Urothelium cell line (cell line): ENCODE measurements at places on chromosomes 2 and 18.

- DNase-seq: no peak
Observed at GRCh38 chr2:227608561-227609338, 5.9 kb downstream of the SCYGR3 start.

DNA sequence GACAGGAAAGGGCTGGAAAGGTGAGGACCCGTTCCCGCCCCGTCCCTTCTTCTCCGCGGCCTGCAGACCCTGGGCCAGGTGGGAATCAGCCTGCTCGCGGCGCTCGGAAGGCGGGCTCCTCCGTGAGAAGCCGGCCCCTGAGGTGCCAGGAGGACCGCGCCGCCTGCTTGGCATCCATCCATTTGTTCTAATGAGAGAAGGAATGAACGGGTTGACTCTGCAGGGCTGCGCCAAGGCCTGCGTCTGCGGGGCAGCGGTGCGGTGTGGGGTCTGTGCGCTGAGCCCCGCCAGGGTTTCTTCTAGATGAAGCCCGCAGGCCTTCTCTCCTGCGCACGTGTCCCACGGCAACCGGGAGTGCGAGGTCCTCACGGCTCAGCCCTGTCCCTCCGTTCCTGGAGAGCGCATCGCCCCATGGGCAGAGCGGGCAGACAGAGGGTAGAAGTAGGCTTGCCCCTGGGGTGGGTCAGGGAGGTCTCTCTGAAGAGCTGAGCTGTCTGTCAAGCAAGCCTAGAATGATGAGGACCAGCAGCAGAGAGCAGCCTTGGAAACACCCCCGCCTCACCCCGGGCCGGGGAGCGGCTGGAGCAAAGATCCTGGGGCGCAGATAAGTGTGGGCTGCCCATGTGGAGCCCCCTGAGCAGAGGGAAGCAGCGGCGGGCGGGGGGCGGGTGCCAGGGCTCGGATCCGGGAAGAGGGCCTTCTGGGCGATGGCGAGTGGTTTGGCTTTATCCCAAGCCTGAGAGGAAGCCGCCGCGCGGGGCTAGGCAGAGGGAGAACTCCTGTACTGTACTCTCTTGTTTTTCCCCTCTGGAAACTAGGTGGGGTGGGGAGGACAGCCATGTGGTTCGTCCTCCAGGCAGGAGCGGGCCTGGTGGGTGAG, 27.9 kb upstream of the HS6ST1 start:
- no peak for DNase-seq

GRCh38 chr2:23073671-23074070, 311.3 kb upstream of the KLHL29 start:
- no peak for DNase-seq

DNA sequence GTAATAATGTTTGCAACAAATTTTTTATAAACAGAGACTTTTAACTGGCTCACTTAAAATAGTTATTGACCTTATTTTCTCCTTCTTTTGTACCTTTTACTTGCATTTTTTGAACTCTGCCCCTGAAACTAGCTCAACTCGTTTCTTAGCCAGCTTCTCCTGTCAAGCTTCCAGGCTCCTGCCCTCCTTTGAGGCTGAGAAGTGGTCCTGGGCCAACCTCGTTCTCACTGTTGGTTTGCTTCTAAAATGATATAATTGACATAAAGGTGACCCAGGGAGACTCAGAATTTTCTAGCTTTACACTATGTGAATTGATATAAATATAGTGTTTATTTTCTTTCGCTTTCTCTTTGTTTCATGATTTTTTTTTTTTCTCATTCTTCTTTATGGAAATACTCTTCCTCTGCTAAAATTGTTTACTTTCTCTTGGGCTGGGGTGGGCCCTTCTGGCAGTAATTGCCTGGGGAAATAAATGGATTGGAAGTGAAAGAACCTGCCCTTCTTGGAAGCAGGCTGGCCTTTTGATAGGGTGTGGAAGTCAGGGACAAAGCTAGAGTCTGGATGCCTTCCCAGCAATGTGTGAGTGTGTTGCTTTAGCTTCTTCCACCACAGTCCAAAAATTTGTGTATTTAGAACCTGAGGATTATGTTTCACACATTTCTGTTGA, 30.7 kb downstream of the GPD2 start:
- DNase-seq: no peak

- peak; percentile 27 for DNase-seq
Observed at GRCh38 chr2:151357359-151357758, at the start of gene TNFAIP6. Gene TNFAIP6 (plus strand): TSS chr2:151357592. CDS start chr2:151357667, 75 bp downstream.

DNA sequence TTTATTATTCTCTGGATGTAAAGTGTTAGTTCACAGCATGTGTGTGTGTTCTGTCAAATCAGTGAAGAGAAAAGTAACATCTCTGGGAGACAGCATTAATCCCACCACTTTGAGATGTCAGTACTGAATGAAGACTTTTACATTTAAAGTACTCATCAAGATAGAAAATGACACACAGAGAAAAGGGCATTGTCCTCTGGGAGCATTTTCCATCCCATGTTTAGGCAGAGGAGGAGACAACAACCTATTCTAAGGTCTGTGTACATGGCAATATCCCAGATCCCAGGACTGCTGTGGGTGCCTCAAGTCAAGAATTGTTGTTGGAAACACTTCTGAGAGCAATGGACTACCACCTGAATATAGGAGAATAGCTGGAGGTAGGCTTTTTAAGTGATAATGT, 201.5 kb downstream of the PPP1R1C start:
- no peak for DNase-seq

- no peak for DNase-seq
Observed at GRCh38 chr18:73531601-73532000, 616.0 kb downstream of the FBXO15 start.

DNA sequence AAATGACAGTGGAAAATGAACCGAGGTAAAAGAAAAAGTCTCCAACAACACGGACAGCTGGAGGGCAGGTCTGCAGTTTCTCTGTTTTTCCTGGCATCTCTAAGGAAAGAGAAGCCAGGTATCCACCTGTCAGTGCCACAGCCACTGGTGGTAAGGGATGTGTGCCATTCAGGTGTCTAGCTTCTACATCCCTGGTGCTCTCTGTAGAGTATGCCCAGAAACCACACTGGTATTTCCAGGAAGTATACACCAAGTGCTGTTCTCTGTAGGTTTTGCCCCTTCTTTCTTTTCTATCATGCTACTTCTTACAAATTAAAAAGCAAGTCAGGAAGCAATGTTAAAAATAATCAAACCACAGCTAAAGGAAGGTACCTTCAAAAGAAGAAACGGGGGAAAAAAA, 7.6 kb upstream of the AGFG1 start:
- no peak for DNase-seq

GRCh38 chr18:50687491-50687890, 127.6 kb downstream of the MAPK4 start:
- DNase-seq: no peak

GRCh38 chr2:9613291-9613690, 17.5 kb downstream of the YWHAQ start:
- no peak for DNase-seq

GRCh38 chr2:24492421-24493279, 1.6 kb downstream of the NCOA1 start:
- no peak for DNase-seq
